ENCODE measurements at places on chromosomes 6 and 20. TPM values are rescaled to one million over a fixed set of nuclear protein-coding genes. Genes with fewer than 3 reads are reported as not detected.
A peak's percentile ranks its signal among the peaks of the same experiment; 100 is the strongest.

ECT2L gene
- not detected for total RNA-seq

- no peak for DNase-seq
These were observed 7.8 kb downstream of the GMEB2 start for GRCh38 chr20:63619086-63619485.

DNA sequence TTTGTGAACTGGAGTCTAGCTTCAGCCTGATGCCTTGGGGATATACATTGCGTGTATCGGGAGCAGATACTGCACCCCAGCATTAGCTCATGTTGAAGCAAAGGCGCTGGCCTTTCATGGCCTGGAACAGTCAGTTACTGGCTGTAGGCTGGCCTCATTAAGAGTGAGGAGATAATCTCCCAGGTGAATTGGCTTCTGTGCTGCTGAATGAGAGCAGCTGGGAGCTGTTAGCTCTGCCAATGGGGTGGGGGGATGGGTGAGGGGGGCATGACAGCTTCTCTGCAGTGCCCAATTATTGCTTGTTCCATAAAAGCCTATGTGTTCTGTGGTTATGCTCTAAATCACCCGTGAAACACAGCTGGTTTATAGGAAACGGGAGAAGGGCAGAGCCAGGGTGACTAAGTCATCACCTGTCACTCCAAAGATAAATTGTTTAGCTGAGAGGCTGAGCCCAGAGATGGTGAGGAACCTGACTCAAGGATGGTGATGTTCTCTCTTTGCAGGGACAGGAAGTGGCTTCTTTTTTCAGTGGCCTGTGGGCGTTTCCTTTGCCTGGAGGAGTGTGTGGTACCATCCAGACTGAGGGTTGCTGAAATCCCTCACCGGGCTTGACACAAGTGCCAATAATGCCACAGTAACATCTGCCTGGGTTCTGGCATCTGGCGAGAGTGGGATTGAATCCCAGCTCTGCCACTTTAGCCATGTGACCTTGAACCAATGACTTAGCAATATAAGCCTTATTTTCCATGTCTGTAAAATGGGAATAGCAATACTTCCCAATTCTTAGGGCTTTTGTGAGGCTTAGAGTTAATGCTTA, 170.8 kb downstream of the BCAS1 start:
- peak; percentile 100 for DNase-seq

- DNase-seq: no peak
These were observed 208.0 kb downstream of the ARHGAP18 start for GRCh38 chr6:129501740-129502660.

TEAD3 gene
- total RNA-seq: 17.5 TPM

- no peak for DNase-seq
These were observed 282.1 kb upstream of the CHD6 start for GRCh38 chr20:41900201-41900691.

DNA sequence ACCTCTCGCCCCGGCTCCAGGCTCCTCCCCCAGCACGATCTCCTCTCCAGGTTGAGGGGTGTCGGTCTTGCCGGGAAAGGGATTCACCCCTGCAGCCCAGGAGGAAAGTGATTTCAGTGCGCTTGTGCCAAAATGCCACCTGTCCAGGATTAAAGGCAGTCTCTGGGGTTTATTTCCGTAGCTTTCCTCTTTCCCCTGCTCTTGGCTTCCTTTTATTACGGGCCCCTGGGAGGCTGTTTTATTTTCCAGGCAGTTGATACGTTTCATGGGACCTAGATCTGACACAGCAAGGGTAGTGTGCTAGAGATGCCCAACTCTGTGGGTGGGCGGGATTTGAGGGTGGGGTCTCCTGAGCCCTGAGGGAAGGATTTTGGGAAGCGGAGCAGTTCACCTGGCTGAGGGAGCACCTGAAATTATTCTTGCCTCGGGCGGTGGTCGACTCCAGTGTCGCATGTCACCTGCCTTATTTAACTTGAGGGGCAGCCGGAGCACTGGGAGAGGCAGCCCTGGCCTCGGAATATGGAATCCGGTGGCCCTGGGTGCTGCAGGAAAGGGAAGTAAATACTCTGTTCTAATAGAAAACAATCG, 9.5 kb upstream of the NKX2-2 start:
- no peak for DNase-seq

CAGE1 gene
- total RNA-seq: not detected

GRCh38 chr6:112010328-112010727, 43.6 kb upstream of the CCN6 start:
- peak; percentile 55 for DNase-seq

GRCh38 chr6:70982747-70983146, 25.9 kb upstream of the B3GAT2 start:
- DNase-seq: no peak

DNA sequence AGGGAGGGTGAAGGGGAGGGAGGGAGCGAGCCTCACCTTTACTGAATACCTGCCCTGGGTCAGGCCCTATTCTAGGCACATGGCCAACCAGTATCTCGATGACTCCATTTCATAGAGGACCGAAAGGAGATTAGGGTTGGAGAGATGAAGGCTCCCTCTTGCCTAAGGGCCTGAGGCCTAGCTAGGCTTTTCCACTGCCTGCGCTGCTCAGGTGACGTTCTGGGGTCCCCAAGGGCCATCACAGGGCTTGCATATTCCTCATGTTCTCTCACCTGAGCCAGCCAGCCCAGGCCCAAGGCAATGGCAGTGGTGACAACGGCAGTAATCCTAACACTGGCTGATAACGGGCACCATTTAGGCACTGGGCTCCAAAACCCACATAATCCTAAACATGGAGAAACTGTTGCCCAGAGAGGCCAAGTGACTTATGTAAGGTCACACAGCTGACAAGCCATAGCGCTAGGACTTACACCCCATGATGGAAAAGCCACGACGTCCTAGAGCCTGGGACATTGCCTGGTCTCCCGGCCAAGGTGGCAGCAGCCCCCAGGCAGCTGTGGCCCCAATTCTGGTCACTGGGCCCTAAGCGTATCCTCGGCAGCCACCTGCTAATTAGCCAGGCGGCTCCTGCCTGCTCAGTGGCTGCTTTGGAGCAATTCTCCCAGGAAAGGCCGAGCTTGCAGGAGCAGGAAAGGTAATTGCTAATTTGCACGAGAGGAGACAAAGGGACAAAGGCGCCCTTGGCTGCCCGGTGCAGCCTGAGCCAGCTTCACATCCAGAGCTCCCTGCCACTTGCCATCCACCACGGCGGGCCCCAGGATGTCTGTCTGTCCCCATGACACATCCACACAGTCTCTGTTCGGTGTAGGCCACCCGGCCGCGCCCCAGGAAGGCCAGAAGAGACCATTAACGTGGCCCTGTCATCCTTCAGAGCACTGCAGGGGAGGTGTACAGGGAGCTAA, 21.5 kb downstream of the NOL4L start:
- DNase-seq: no peak

- DNase-seq: no peak
These were observed 123.1 kb upstream of the LGSN start for GRCh38 chr6:63442870-63443269.

CTAGE9 gene
- not detected for total RNA-seq

GRCh38 chr6:119132261-119132981, 54.0 kb upstream of the FAM184A start:
- DNase-seq: peak; percentile 80

UNC5CL gene
- under 0.01 TPM for total RNA-seq

- DNase-seq: no peak
These were observed 14.7 kb downstream of the ANKRD60 start for GRCh38 chr20:58213716-58214115.

DNA sequence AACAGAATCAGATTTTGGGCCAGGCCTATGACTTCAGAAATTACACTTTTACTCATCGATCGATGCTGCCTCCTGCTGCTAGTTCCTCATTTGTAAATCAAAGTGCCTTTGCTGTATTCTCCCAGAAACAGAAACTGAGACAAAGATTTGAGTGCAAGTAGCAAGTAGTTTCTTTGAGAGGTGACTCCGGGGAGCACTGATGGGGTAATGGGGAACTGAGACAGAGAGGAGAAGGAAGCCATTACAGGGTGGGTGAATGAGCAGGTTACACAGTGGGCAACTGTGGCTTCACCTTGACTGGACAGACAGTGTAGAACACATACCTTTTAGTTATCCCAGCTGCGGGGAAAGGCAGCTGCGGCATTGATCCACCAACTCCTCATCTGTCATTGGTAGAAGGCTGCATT, 9.7 kb upstream of the CD40 start:
- DNase-seq: no peak

- DNase-seq: no peak
These were observed 84.7 kb upstream of the GCM1 start for GRCh38 chr6:53233309-53233708.

- DNase-seq: no peak
These were observed 3.3 kb upstream of the C6orf136 start for GRCh38 chr6:30643656-30644055.

DNA sequence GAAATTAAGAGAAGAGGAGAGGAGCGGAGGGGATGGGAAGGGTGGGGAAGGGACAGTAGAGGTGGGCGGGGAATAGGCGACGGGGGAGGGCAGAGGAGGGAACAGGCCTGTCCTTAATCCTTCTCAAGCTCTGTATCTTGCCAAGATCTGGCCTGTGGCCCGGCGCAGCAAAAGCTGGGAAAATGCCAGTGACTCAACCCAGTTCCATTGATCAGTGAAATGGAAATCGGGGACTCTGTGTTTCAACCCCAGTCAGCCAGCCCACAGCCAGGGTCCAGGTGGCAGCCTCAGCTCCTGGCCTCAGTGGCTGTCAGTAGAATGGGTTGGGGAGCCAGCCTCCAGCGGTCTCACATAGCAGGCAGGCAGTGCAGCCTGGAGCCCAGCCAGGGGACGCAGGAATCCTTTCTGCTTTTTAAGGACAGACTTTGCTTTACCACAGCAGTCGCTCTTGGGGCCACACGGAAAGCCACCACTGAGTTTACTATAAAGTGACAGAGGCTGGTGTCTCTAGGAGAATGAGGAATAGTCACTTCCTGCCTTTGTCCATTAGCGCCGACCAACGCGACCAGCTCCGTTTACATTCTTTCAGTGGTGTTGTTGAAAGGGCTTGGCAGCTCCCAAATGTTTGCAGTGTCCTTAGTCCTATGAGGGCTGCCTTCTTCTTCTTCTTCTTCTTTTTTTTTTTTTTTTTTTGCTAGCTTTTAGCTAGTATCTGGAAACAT, 128.0 kb downstream of the RIN2 start:
- no peak for DNase-seq

- DNase-seq: no peak
These were observed 46.2 kb downstream of the PROKR2 start for GRCh38 chr20:5270603-5271002.

DNA sequence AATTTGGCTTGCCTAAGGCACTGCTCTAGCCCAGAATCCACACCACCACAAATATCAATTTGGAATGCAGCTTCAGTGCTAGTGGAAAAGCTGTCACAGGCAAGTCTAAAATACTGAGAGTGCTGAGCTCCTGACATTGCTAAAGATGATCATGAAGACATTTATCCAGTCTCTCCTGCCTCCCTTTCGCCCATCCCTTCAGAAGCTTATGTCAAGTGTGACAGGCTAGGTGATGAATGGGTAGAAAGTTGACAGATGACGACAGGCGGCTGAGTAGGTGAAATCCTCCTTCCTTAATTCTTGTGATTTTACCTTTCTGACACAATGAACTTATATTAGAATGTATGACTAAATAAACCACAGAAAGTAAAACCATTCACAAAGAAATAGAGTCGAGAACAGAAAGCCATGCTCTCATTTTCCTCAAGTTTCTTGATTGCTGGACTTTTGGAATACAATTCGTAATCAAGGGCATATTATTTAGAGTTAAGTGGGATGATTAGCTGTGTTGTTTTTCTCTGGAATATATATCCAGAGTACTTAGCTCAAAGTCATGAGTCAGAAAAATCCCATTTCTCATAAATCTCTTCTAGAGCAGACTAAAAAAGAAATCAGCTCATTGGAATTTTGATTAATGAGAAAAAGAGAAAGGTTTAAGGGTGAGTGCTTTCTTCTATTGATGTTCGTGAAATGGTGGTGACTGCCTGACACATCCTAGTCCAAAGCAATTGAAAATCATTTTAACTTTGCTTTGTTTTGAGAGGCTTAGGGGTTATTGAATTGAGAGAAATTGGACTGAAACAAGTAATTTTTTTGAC, 1228.2 kb upstream of the CITED2 start:
- no peak for DNase-seq

CGA gene
- not detected for total RNA-seq

DNA sequence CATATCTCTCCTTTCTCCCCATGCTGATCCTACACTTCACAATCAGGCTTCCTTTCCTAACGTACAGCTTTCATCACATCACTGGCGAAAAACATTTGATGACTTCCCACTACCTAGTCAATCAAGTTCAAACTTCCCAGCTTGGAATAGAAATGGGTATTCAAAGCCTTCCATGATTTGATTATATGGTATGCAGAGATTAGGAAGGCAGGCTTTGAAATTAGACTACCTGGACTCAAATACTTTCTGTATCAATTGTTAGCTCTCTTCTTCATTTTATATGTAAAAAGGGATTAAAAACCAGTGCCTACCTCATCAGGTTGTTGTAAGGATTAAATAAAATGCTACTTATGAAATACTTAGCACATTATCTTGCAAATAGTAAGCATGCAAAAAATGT, 7.7 kb downstream of the NCOA6 start:
- no peak for DNase-seq

COL11A2 gene
- total RNA-seq: 1.1 TPM

- DNase-seq: peak; percentile 38
These were observed 61.1 kb downstream of the FAM217A start for GRCh38 chr6:4017834-4018170.

DNA sequence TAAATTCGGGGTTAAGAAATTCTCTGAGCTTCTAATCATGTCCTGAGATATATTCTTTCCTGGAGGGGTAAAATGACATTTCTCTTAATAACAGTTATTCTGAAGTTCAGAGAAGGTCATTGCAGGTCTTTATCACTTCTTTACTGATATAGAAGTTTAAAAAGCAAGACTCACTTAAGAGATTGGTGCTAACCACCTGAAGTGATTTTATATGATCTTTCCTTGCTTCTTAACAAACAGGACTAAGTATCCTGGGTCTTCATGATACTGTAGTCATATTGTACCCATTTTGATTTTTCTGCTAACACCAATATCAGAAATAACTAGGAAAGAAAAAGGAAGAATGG, 39.3 kb upstream of the PRDM1 start:
- DNase-seq: no peak

- DNase-seq: peak; percentile 67
These were observed 264.3 kb upstream of the PLN start for GRCh38 chr6:118283766-118284165.

GRCh38 chr6:30672445-30673253, at the start of gene DHX16:
Gene DHX16 (minus strand): TSS chr6:30673006. CDS start chr6:30672841, 165 bp downstream.
- peak; percentile 99 for DNase-seq

SLA2 gene
- total RNA-seq: not detected

DNA sequence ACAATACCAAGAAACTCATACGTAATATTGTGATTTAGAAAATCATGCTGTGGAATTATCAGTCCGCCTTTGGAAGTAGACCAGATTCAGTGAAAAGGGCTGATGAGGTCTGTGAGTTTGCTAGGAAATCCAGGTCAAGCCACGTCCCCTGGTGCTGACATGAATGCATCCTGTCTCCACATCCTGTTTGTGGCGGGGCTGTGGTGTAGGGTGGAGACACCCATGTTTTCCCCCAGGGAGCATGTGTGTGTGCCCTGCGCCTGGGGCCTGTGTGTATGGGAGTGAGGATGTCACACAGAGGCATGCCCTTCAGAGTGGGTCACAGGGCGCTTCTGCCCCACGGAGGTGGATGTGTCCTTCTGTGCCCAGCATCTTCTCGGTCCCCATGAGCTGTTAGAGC, 109.1 kb downstream of the SASH1 start:
- no peak for DNase-seq

FKBP1C gene
- total RNA-seq: 0.17 TPM

GRCh38 chr20:57809661-57810172, 99.9 kb upstream of the PMEPA1 start:
- no peak for DNase-seq
